NCI-H1417 treated with DMSO at 0.1 percent for 48 hours (cell line): ENCODE measurements at places on chromosomes 4 and X.

GRCh38 chr4:59571805-59572430, 1628.2 kb upstream of the ADGRL3 start:
- no peak for DNase-seq

GRCh38 chr4:43782391-43782790, 666.2 kb downstream of the KCTD8 start:
- DNase-seq: no peak

DNA sequence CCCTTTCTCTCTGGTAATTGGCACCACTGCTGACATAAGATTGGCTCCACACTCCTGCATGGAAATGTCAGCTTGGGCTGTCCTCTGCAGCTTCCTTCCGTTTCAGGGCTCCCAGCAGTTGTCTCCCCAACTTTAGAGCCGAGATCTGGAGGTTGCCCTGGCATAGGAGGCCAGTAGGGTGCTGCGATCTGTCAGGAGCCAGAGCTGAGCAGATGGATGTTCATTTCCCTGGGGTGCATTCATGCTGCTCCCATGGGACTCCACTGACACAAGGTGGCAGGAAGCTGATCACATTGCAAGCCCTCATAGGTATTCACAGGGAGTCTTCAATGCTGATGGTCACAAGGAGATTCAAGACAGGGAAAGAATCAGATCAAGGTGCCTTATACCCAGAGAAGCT, 116.6 kb upstream of the RAI2 start:
- no peak for DNase-seq

DNA sequence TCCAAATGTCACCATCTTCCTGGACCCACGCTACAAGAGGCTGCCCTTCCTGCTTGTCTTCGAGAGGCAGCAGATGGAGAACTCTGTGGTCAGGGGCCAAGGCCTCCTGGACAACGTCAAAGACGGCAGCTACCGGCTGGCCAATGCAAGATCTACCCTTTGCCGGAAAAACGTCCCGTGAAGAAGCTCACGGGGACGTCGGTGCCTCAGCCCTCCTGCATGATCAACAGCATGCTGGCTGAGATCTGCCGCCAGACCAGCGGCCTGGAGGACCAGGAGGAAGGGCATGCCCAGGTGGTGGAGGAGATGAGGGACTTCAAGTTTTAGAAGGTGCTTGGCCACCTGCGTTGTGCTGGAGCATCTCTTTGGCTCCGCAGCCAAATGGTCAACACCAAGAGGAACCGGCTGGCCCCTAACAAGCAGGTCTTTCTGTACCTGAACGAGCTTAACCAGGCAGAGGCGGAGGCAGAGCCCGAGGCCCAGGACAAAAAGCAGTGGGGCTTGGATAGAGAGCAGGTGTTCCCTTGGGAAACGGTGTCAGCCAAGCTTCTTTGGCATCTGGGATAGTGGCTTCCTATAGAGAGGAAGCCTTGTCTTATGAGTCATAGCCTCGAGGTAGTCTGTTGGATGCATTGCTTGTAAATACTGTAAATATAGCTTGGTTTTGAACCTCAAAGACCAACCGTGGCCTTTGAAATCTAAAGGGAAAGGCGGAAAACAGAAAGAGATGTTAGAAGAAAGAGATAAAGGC, 94.8 kb upstream of the ELOVL6 start:
- no peak for DNase-seq

GRCh38 chr4:52263607-52264006, 212.5 kb downstream of the SPATA18 start:
- no peak for DNase-seq

GRCh38 chr4:182325848-182326255, 82.7 kb downstream of the TENM3 start:
- no peak for DNase-seq

DNA sequence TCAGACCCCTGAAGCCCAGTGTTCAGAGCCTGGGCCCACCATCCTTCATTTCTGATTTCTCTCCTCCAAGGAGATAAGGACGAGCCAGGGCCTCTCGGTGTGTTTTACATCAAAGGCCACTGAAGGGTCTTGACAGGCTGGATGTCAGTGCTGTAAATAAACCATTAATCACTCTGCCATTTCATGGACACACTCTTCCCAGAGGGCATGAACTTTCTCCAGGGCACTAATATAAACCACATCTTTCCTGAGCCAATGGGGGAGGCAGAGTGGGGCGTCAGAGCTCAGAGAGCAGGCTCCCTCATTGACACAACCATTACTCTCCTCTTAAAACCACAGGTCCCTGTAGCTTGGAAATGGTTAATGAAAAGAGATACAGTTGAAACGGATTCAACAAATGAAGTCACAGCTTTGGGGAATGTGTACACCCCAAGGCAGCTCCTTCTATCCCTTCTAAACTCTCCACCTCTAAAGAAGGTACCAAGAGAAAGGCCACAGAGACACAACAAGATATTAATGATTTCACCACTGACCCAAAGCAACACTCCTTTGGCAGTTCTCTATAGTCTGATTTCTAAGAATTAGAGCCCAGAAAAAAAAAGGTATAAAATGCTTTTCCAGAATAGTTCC, 200.6 kb downstream of the CHIC2 start:
- DNase-seq: no peak

GRCh38 chr4:102612210-102612609, 111.1 kb downstream of the NFKB1 start:
- DNase-seq: no peak
